ENCODE measurements at places on chromosomes 3 and 15. TPM values are rescaled to one million over a fixed set of nuclear protein-coding genes. Genes with fewer than 3 reads are reported as not detected.
A peak's percentile ranks its signal among the peaks of the same experiment; 100 is the strongest.

- H3K4me1 ChIP-seq = no peaks in the 10 kb centered on the region
- DNase-seq = no peak
- no peaks in the 10 kb centered on the region for H3K27me3 ChIP-seq
- H3K27ac ChIP-seq = no peak overlapping the region
Measured at GRCh38 chr15:59825901-59826300, 136.8 kb upstream of the BNIP2 start.

DNA sequence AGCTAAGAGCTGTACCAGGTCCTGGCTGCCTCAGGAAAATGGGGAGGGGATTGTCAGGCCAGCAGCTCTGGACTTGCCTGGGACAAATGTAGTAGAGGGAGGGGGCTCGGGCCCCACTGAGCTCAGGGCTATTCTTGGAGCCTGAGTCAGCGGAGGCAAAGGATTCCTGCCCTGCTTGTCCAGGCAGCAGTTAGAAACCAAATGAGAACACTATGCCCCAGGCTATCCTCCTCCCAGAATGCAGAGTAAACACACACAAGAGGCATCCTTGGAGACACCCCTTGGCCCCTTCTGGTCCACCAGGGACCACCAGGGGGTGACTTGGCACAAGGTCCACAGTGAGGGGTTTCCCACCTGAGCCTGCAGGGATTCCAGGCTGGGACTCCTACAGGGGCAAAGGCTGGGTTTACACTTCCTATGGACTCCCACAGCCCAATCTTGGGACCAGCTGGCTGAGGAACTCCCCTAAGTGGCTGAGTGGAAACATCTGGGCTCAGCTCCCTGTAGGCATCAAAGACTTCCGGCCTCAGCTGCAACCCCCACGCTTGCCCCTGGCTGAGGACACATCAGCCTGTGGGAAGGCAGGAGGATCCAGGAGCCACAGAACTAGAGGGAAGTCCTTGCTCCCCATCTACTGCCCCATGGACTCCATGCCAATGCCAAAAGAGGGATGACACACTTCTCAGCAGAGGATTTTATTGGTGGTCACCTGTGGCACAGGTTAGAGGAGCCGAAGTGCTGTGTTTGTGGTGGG lies 3.4 kb upstream of the COL7A1 start:
- H3K4me1 ChIP-seq = no peaks in the 10 kb centered on the region
- H3K36me3 ChIP-seq = peaks cover 6% of the 10 kb centered on the region
- DNase-seq = no peak
- no peak overlapping the region for H3K4me3 ChIP-seq
- no peak overlapping the region for H3K27ac ChIP-seq

MST1R gene
- total RNA-seq = 2.4 TPM

DNA sequence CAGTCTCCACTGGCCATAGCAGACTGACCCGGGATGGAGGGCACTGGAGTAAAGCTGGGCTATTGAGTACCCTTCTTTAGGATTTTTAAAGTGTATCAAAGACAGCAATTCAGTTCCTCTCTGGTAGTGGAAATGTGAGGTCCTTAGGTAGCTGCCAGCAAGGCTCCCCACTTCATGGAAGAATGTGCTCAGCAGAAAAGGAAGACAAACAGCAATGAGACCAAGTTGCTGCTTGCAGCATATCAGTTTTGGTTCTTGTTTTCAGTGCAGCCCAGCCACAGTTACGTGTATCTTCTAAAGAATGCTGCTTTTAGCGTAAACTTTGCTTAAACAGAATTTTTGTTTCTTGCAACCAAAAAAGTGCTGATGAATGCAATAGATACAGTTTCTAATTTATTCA lies 374.0 kb upstream of the CBLB start:
- H3K27me3 ChIP-seq = no peaks in the 10 kb centered on the region
- H3K4me1 ChIP-seq = peaks cover 18% of the 10 kb centered on the region
- no peak for DNase-seq
- H3K4me3 ChIP-seq = peak overlapping the region; percentile 32

- peak overlapping the region; percentile 95 for H3K27ac ChIP-seq
- H3K4me1 ChIP-seq = peaks cover 35% of the 10 kb centered on the region
- no peaks in the 10 kb centered on the region for H3K27me3 ChIP-seq
- peak overlapping the region; percentile 92 for H3K4me3 ChIP-seq
Measured at GRCh38 chr3:69012800-69013252, 658 bp downstream of the EOGT start.

PSTPIP1 gene
- 141 TPM for total RNA-seq

OXTR gene
- total RNA-seq = 1.5 TPM

DNA sequence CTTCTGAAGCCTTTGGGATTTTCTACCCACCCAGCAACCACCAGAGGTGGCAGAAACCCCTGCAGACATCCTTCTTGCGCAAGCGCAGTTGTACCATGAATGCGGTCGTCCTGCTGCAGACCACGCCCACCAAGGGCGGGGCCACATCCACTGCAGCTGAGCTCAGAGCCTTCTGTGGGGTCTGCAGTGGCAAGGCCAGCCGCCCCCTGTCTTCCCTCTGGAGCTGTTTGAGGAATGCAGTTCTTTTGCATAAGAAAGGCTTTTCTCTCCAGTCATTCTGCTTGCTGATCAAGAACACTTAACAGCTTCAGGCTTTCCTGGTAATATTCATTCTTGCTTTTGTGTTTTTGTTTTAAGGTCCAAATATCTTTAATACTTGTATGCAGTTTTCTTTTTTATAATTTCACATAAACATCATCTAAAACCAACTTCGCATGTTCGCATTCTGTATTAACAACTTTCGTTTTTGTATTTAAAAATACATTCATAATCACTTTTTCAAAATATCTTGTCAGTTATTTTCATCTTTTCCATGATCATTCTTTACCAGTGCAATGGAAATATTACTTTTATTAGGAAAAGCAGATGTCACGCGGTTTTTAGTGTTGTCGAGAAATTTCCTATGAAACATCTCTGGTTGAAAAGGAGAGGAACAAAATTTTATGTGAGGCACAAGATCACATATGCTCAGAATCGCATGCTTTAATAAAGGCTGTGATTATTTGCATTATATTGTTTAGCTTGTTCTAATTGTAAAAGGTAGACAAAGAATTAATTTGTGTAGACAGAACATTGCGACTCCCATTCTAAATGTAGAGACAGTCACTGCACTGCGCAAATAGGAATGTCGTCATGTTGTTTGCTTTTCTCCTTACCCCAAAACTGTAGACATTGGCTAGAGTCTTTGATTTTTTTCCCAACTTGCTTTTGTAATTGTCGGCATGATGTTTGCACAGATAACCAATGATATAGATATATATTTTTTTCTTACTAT lies 98.1 kb upstream of the SNRPN start:
- no peaks in the 10 kb centered on the region for H3K27me3 ChIP-seq
- H3K27ac ChIP-seq = no peak overlapping the region
- DNase-seq = no peak
- H3K4me1 ChIP-seq = no peaks in the 10 kb centered on the region
- no peak overlapping the region for H3K4me3 ChIP-seq

VIPR1 gene
- total RNA-seq = 6.6 TPM

CORO2B gene
- not detected for total RNA-seq

DNA sequence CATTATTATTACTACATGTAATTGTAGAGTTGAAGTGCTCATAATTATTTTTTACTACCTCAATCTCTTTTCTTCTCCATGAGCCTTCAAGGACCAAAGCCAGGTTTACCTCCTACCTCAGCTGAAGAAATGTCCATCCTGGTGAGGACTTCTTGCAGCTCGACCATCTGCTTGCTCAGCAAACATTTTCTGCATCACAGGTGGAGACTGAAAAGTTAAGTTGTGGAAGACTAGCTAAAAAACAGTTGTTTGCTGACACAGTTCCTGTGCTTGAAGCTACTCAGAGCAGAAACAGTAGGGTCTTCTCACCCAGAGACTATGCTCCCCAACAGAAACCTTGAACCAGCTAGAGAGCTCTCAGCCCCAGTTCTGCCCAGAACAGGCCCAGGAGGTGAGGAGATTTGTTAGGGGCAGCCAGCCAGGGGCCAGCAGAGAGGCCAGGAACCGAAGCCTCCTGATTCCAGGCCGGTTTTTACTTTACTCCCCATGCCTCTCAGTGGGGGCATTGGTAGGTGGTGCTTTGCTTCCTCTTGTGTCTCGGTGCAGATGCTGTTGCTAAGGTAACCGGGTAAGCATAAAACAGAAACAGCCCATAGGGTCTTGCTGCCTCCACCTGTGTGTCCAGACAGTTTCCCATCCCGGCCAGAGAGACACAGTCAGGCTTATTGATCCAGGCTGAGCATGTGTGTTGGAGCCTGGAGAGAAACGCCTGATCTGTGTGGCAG lies 54.9 kb downstream of the CCNL1 start:
- H3K27me3 ChIP-seq = no peaks in the 10 kb centered on the region
- peaks cover 57% of the 10 kb centered on the region for H3K4me1 ChIP-seq
- H3K36me3 ChIP-seq = peaks cover 1% of the 10 kb centered on the region

GRCh38 chr15:51736751-51737521 lies 519 bp downstream of the LYSMD2 start:
- H3K27me3 ChIP-seq = no peaks in the 10 kb centered on the region
- peaks cover 71% of the 10 kb centered on the region for H3K4me1 ChIP-seq
- peaks cover 2% of the 10 kb centered on the region for H3K36me3 ChIP-seq
- H3K4me3 ChIP-seq = peak overlapping the region; percentile 88

DNA sequence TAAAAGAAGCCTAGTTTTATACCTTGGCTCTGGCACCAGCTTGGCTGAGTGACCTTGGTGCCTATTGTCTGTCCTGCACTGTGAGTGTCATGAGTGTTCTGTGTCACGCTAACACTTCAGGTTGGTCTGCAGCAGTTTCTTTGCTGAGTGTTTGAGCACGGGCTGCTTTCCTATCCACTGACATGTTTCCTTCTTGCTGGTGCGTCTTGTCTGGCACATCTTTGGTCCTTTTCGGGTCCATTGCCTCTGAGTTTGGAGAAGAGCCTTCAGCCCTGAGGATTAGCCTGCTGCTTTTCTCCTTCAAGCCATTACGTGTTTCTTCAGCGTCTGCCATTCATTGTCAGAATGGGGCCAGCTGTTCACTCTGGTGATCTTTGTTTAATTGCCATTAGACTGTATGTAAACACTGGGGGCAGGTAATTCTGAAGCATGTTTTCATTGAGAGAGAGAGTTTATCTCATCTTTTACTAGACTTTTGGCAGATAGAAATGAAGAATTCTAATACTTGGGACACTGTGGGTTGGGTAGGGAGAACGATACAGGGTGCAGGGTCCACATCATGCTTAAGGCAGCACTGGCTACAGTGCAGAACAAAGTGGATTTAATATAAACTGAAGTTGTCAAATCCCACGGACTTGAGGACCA lies 55.5 kb downstream of the LRRC28 start:
- H3K4me1 ChIP-seq = no peaks in the 10 kb centered on the region
- no peaks in the 10 kb centered on the region for H3K27me3 ChIP-seq
- no peak overlapping the region for H3K27ac ChIP-seq
- H3K4me3 ChIP-seq = no peak overlapping the region
- no peak for DNase-seq

- no peaks in the 10 kb centered on the region for H3K36me3 ChIP-seq
- H3K4me1 ChIP-seq = no peaks in the 10 kb centered on the region
- H3K4me3 ChIP-seq = no peak overlapping the region
- peaks cover 9% of the 10 kb centered on the region for H3K27me3 ChIP-seq
Measured at GRCh38 chr15:71079208-71080044, 35.8 kb upstream of the THSD4 start.

- H3K4me1 ChIP-seq = no peaks in the 10 kb centered on the region
- H3K36me3 ChIP-seq = peaks cover 3% of the 10 kb centered on the region
- H3K4me3 ChIP-seq = no peak overlapping the region
- no peaks in the 10 kb centered on the region for H3K27me3 ChIP-seq
Measured at GRCh38 chr15:50234764-50235163, 30.8 kb downstream of the HDC start.

GRCh38 chr3:101271728-101272127 lies 48.6 kb downstream of the IMPG2 start:
- no peaks in the 10 kb centered on the region for H3K36me3 ChIP-seq
- no peaks in the 10 kb centered on the region for H3K27me3 ChIP-seq
- DNase-seq = no peak

DNA sequence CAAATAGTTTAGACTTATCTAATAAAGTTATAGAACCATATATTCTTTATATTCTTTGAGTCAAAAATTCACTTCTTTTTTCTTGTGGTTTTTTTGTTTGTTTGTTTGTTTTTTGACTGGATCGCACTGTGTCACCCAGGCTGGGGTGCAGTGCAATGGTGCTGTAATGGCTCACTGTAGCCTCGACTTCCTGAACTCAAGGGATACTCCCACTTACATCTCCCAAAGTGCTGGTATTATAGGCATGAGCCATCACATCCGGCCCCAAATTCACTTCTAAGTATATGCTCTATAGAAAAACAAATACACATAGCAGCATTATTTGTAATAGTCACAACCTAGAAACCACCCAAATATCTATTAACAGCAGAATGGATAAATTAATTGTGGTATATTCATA lies 13.7 kb upstream of the SLTM start:
- peaks cover 1% of the 10 kb centered on the region for H3K4me1 ChIP-seq
- H3K36me3 ChIP-seq = no peaks in the 10 kb centered on the region
- H3K27me3 ChIP-seq = no peaks in the 10 kb centered on the region
- DNase-seq = no peak
- no peak overlapping the region for H3K4me3 ChIP-seq
- no peak overlapping the region for H3K27ac ChIP-seq

DNA sequence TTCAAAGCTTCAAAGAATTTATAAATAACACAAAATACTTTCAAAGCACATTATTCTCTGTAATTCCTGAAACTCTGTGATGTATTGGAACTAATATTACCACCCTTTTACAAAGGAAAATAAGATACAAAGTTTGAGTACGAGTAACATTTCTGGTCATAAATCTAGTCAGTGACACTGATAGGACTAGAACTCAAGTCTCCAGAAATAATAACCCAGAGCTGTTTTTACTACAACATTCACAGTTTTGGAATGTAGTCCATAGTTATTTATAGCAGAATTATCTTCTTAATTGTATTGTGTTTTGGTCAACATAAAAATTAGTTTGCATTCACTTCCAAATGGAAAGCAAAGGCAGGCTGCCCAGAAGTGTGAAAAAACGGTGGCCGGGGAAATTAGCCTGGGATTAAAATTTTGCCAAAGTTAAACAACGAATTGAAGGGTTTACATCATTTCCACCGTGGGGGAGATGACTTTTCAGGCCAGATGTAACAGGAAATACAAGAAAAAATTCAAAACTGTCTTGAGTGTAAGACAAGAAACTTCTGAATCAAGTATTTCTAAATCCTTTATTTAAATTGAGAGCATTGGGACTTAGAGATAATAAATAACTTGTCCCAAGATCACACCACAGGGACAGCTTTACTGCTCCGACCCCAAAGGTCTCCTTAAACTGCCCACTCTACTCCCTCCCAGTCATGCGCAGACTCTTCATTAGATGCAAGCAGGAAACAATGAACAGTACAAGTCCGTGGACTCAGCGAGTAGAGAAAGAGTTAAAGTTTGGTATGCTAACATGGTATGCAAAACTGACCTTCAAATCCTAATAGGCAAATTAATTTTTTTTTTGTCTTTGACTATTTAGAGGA lies 74.3 kb upstream of the VGLL4 start:
- H3K36me3 ChIP-seq = peaks cover 3% of the 10 kb centered on the region
- H3K27ac ChIP-seq = peak overlapping the region; percentile 91

- no peaks in the 10 kb centered on the region for H3K4me1 ChIP-seq
- no peak overlapping the region for H3K27ac ChIP-seq
- DNase-seq = no peak
Measured at GRCh38 chr15:76099388-76099787, 39.6 kb downstream of the TMEM266 start.

Measured in activated T-cell treated with anti-CD3 and anti-CD28 coated beads, Interleukin-2, amount 50 U/mL, for 72 hours (primary cell).